ENCODE measurements at places on chromosomes 1 and 21.

- DNase-seq = no peak
These were observed 732.4 kb downstream of the MATN1 start for GRCh38 chr1:29991025-29991424.

GRCh38 chr1:70767377-70767776 is 280.2 kb downstream of the PTGER3 start:
- DNase-seq = peak; percentile 30

GRCh38 chr1:75421371-75421770 is 189.5 kb downstream of the SLC44A5 start:
- no peak for DNase-seq

DNA sequence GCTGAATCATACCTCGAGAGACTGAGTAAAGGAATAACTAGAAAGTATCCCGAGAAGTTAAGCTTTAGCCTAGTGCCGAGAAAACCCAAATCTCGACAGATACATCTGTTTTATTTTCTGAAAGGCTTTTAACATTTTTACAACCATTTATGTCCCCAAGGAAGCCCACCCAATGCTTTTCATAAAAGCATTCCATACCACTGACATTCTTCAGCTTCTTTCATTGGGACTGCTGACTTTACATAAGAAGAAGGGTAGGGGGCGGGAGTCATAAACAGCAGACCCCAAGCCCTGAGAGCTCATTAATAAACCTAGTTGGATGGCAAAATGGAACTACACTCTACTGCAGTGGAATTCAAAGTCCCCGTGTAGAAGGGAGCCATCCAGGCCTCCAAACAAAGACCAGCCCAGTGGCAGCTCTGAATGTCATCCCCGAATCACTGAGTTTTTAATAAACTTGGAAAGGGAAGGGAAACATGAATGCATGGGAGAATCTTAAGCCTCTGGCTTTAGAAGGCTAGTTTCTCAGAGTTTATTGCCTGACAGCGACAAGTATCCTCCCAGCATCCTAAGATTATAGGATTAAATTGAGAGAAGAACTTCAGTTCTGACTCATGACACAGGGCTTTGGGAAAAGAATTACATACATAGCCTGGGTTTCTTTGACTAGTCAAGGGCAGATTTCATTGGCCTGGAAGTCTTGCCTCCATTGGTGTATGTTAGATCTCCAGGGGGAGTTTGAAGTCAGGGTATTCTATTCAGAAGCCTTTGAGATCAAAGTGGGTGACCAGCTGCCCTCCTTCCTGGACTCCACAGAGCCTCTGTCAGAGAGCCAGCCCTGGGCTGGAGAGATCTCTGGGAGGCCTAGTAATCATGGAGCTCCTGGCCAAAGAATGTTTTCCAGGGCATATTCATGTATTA is 3.7 kb downstream of the ATF3 start:
- DNase-seq = no peak

GRCh38 chr1:245776139-245776538 is 621.4 kb downstream of the KIF26B start:
- DNase-seq = no peak

DNA sequence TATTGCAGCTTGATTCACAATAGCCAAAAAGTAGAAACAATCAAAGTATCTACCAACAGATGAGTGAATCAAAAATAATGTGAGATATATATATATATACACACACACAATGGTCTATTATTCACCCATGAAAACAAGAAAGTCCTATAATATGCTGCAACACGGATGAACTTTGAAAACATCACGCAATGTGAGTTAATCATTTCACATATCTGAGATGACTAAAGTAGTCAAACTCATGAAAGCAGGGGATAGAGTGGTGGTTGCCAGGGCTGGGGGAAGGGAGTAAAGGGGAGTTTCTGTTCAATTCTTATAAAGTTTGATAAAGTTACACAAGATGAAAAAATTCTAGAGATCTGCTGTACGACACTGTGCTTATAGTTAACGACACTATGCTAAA is 1234.8 kb downstream of the MRPL39 start:
- DNase-seq = no peak

GRCh38 chr1:19517017-19517416 is 31.7 kb upstream of the CAPZB start:
- DNase-seq = no peak

GRCh38 chr1:204711947-204712701 is 26.6 kb upstream of the LRRN2 start:
- DNase-seq = peak; percentile 74

DNA sequence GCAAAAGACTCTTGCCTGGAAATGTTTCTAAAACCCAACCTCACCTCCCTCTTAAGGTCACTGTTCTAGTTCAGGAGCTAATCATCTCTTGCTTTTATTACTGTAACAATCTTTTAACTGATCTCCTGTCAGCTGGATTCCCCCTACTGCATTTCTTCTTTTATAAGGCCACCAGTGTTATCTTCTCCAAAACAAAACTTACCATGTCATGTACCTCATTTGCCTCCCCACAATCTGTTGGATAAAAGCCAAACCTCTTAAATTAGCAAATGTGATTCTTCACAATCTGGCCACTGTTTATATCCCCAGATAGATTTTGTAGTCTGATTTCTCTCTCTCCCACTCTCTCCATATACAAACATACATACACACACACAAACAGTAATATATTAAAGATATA is 143.3 kb downstream of the DENND1B start:
- no peak for DNase-seq

DNA sequence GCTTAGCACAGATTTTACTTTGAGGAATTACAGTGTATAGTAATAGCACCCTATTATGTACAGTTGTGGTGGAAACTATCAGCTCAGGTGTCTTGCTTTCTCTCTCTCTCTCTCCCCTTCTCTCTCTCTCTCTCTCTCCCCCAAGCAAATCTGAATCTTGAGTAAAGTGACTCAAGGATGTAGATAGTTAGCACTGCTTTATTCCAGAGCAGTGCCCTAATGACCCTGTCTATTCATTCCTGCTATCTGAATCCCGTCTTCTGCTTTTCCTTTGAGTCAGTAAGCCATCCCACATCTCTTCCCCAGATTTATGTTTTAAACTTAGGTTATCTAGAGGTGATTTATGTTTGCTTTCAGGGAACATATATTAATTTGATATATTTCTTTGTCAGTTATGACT is 5.2 kb upstream of the HPCAL4 start:
- no peak for DNase-seq

DNA sequence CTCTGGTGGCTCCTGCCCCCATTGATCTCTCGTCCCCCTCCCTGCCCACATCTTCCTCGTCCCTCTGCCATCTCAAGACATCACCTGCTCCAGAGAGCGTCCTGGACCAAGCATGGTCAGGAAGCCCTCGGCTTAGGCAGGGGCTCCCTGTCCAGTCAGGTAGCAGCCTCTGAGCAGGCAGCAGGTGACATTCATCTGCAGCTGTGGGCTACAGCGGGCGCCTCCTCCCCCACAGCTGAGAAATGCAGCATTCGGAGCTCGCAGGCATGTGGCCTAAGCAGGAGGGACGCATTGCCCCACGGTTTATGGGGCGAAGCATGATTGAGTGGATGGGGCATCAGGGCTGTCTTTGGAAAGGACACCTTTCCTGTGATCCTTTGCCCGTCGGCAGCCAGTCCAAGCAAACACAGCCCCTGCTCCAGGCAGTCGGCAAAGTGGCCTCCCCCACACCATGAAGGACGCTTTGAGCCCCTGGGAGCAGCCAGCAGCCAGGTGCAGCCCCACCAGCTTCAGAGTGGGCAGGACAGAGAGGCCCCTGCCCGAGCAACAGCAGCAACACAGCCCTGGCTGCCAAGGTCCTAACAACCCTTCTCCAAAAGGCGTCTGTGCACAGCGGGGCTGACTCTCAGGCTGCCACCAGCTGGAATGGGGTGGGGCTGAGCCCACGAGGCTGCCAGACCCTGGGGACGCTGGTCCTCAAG is 234.1 kb upstream of the VAMP3 start:
- DNase-seq = no peak

DNA sequence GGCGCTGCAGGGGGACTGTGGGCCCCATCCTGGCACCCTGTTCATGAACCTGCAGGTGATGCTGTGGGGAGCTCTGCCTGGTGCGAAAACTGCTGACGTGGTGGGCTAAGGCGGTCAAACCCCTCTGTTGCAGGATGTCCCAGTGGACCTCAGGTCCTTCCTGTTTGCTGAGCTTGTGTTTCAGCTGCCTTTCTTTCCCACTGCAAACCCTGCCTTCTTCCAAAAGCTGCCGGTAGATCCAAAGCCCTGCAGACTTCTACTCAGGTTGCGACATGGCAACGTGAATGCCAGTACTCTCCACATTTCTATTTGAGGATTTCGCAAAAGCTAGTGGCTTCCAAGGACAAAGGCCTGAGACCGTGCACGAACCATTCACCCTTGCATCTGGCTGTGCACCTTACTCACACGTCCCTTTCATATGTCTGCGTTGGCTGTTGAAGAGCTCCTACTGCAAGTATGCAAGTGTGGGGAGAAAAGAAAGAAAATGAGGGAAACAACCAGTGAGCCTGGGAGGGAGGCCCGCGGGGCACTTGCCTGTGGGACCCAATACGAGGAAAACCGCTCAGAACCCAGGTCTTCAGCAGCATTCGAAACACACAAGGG is 6.2 kb upstream of the RRP1 start:
- no peak for DNase-seq

- no peak for DNase-seq
These were observed 7.0 kb downstream of the KCNA3 start for GRCh38 chr1:110667776-110668175.

DNA sequence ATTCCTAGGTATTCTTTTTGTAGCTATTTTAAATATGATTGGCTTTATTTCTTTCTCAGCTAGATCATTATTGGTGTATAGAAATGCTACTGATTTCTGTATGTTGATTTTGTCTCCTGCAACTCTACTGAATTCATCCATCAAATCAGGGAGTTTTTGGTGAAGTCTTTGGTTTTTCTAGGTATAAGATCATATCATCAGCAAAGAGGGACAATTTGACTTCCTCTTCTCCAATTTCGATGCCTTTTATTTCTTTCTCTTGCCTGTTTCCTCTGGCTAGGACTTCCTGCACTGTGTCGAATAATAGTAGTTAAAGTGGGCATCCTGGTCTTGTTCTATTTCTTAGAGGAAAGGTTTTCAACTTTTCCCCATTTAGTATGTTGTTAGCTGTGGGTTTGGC is 27.5 kb upstream of the PRKACB start:
- no peak for DNase-seq

- DNase-seq = no peak
These were observed 41.8 kb downstream of the MAP3K7CL start for GRCh38 chr21:29172282-29172681.

DNA sequence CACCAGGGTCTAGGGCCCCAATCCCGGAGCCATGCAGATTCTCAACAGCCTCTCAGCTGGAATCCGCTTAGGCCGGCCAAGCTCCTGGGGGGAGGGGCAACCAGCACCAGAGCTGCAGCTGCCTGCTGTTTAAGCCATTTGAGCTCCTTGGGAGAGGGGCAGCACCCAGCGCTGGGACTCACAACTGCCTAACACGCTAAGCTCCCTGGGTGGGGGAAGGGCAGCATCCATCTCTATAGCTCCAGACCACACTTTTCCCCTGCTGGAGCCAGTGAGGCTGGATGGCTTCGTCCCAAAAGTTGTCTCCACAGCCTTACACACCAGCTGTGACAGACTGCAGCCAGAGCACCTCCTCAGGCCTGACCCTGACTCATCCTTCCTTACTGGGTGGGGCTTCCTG is 6.9 kb upstream of the PTGFR start:
- DNase-seq = no peak

DNA sequence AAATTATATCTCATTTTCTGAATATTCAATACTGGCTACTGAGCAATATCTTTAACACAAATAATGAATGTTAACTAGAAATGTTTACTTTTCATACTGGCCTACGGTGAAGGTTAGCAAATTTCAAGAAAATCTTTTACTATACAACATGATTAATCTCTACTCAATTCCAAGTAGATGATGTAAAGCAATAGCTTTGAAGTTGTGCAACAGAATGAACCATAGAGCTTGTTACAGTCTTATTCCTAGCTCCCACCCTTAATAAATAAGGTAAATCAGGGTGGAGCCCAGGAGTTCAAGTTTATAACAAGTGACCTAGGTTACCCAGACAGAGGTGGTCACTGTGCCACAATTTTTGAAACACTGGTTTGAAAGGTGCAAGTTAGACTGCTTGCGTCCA is 1678.1 kb downstream of the KCNT2 start:
- no peak for DNase-seq

GRCh38 chr1:10057343-10057742 is 24.6 kb downstream of the UBE4B start:
- no peak for DNase-seq

DNA sequence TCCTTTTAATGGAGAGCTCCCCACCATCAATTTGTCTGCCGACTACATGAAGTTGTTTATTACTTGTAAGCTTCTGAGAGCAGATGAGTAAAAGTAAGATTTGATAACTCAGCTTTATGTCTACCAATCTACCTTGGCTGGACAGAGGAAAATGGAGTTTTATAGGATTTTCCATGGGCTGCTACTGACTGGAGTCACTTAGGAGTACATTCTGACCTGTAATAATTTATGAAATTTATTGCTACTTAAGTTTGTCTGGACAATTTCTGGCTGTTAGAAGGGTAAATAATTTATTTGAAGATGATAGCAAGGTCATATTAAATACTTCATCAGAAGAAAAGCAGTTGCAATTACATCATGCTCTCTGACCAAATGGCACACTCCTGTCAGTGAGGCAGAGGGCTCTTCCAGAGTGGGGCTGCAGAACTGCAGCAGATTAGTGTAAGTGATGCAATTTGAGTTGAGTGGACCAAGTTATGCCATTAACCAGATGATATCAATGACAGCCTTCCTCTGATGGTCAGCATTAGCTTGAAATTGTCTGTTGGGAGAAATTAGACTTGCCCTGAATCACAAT is 736.7 kb upstream of the PTBP2 start:
- no peak for DNase-seq

DNA sequence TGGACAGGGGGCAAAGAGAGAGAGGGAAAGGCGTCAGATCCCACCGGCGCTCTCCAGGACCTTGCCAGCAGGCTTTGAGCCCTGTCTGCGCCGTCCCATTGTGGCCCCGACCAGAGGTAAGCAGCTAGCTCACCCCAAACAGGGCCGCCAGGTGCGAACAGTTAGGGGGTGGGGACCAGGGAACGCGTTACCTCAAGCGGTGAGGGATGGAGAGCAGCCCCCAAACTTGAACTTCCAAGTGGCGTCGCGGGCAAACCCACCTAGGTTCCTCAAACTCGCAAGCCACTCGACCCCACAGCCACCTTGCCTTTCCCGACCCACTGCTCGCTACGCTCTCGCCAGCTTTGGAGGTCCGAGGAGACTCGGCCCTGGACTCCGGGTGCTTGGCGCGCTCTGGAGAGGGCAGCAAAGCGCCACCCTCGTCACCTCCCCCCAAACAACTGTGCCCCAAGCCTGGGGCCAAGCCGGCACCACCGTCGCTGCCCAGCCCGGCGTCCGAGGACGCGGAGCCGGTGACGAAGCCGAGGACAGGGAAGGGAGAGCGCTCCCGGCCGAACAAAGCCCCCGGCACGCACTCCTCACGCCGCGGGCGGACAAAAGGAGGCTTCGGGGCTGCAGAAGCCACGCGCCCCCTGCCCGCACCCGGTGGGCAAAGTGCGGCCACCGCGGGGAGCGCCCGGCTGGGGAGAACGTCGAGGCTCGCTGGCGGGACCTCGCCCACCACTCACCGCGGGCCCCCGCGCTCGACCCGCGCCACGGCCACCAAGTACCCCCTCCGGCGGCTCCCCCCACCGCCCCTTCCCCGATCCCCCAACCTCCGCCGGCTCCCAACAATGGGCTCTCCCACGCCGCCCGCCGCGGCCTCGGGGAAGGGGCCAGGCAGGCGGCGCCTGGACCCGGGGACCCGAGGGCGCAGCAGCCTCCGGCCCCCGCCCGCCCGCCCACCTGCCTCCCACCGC is 976 bp downstream of the SSBP3 start:
- no peak for DNase-seq
